ENCODE measurements at places on chromosomes 16 and 17.

DNA sequence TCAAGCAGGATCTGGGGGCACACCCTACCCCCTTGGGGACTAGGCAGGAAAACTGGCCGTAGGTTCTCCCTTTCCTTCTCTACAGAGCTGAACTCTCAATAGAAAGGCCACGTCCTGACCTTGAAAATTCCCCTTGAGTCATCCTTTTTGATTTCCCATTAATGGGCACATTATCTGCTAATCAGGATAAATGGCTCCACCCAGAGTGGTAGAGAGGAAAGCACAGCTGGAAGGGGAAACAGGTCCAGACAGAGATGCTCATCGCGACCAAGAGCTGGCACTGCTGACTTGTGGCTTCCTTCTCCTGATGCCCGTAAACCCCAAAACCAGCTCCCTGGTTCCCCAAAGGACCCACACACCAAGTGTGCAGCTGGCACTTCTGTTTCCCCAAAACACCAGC, 206.5 kb upstream of the CDH5 start:
- no peak for DNase-seq

DNA sequence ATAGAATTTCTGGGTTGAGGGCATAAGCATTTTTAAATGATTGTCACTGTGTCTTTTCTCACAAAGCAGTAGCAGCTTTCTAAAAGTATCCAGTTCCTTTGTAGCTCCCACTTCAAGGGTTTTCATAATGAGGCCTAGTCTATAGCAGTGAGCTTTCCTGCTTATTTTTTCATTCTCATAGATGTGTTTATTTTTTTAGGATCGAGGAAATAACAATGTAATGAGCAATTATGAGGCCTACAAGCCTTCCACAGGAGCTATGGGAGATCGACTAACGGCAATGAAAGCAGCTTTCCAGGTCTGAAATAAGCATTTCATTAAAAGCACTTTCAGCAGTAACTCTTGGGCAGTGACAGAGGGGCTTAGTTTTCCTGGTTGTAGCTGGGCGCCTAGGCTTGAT, 10.6 kb upstream of the PSMC5 start:
- no peak for DNase-seq

- no peak for DNase-seq
These were observed 9.8 kb upstream of the NAT9 start for GRCh38 chr17:74785981-74786360.

DNA sequence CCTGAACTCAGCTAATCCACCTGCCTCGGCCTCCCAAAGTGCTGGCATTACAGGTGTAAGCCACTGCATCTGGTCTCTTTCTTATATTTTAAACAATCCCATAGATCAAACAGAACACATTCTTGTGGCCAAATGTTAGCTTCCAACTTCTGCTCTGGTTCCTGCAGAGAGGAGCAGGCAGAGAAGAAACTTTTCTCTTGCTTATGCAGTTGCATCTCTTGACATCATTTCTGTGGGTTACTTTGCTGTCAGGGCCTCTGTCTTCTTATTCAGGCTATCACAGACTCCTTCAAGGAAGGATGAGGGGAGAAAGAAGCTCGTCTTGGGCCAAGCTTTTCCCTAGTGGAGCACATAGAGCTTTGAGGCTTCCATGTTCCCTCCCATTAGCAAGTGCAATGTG, 7.8 kb downstream of the HSD17B2 start:
- no peak for DNase-seq

- no peak for DNase-seq
These were observed 178.2 kb downstream of the TMEM132E start for GRCh38 chr17:34757611-34758010.

GRCh38 chr17:41695954-41696757, 7.5 kb downstream of the EIF1 start:
- peak; percentile 91 for DNase-seq

DNA sequence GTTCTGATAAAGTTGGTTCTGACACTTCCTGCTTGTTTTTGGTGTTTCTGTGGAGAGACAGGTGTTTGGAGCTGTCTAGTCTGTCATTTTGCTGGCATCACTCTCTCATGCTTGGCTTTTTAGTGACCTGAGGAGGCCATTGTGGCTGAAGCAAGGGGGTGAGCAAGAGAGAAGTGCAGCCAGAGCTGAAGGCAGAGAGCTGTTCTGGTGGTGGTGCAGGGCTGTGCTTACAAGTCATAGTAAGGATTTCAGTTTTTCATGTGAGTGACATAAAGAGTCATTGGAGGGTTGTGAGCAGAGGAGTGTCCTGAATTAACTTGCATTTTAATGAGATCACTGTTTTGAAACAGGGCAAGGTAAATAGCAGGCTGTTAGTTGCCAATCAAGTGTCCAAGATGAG, 97.5 kb downstream of the CHD9 start:
- no peak for DNase-seq

DNA sequence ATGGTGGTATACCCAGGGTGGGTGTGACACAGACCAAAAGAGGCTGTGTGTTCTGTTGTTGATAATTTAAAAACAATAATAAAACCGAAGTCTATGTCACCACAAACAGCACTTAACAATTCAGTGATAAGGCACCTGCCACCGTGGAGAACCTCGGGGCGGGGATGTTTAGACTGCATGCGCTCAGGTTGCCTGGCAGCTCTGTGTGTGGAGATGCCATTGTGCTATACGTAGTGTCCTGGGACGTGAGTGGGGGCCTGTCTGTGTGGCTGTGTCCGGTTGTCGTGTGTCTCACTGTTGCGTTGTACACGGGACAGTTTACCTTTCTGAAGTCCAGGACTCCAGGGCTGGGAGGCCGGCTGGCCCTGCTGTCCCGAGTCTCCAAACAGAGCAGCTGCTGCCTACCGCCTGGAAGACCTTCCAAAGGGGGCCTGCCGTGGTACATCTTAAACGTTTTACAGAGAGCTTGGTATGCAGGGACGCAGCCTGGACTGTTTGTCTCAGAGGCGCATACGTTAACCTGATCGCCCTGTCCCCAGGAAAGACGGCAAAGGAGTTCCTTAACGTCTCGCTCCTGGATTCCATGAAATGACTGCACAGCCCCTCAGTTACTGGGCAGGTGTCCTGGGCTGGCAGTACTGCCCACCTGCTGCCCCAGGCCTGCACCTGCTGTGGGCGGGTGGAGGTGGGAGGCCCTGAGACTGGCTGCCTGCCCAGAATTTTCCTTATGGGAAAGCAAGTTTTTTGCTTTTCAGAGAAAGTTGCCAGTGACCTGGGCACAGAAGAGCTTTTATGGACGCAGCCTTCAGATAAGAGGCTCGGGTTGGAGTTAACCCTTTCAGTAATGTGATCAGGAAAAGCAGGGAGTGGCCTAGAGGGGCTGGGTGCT, 19.0 kb downstream of the SPIRE2 start:
- DNase-seq, result no peak

DNA sequence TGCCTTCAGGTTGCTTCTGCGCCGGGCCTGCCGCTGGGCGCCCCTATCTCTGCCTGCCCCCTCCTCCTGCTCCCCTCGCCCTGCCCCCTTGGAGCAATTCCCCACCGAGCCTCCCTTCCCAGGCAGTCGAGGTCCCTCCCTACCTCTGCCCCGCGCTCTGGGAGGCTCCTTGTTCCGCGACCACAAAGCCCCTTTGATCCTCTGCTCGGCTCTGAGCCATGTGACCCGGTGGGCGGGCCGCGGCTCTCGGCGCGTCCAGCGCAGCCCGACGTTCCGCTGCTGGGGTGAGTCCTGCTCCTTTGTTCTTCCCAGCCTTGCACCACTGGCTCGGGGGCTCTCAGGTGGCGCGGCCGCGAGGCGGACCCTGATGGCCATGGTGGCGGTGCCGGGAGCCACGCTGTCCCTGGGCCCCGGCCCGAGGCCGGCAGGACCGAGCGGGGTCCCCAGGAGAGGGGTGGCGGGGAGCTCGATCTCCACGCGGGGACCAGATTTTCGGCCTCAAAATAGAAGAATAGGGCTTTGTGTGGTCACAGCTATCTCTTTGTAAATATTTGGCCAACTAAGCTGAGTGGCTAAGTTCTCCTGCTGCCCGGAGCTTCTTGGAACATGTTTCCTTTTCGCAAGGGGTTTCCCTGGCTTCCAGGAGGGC, 310.6 kb downstream of the SEC14L1 start:
- no peak for DNase-seq

DNA sequence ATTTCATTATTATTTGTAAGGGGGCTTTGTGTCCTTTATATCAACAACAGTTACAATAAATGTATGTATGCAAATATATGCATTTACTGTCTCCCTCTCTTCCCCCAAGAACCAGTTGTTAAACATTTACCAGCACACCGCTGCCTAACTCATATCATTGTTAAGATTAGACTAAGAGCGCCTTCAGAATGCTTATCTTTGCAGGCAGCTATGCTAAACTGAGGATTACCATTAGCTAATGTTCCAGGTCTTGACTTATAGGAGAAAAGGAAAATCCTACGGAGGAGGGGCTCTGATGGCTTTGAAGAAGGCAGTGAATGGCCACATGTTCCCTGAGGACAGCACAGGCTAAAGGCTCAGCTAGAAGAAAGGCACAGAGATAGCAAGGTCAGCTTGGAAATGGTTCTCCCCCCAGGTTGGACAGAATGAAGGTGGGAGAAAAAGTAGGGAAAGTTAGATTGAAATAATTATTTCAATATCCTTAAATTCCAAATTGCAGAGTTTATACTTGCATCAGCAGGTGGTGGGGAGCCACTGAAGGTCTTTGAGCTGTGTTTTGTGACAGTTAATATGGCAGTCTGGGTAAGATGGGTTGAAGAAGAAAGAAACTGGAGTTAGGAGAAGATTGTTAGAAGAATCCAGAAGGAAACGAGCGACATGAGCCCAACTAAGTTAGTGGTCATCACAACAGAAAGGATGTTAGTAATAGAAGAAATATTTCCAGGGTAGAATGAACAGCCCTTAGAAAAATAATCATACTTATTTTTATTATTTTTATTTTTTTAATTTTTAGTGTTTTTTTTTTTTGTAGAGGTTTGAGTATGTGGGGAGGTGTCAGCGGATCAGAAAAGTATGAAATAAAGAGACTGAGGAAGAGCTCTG, 87.0 kb upstream of the MAF start:
- DNase-seq, result no peak

DNA sequence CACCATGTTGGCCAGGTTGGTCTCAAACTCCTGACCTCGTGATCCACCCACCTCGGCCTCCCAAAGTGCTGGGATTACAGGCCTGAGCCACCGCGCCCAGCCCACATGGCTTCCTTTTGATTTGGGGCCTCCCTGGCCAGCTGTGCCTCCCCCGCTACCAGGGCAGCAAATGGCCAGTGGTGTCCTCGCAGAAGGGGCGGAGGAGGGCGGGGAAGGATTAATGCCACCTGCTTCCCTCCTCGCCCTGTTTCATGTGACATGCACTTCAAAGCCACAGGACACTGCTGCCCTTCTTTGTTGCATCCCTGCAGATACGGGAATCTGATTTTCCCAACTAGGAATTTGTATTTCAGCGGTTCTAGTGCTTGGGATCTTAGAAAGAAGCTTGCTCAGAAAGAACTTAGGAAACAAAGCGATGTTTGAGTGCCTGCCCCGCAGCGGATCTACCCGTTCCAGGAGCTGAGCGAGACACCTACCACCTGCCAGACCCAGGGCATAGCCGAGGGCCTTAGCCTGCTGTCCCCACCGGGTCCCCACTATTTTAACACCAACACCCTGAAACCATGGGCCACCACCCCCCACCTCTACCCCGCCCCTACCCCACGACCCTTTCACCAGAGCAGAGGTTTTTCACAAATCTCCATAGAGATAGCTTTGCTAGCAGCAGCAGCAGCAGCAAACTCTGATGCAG, 37.7 kb upstream of the CCDC182 start:
- no peak for DNase-seq

DNA sequence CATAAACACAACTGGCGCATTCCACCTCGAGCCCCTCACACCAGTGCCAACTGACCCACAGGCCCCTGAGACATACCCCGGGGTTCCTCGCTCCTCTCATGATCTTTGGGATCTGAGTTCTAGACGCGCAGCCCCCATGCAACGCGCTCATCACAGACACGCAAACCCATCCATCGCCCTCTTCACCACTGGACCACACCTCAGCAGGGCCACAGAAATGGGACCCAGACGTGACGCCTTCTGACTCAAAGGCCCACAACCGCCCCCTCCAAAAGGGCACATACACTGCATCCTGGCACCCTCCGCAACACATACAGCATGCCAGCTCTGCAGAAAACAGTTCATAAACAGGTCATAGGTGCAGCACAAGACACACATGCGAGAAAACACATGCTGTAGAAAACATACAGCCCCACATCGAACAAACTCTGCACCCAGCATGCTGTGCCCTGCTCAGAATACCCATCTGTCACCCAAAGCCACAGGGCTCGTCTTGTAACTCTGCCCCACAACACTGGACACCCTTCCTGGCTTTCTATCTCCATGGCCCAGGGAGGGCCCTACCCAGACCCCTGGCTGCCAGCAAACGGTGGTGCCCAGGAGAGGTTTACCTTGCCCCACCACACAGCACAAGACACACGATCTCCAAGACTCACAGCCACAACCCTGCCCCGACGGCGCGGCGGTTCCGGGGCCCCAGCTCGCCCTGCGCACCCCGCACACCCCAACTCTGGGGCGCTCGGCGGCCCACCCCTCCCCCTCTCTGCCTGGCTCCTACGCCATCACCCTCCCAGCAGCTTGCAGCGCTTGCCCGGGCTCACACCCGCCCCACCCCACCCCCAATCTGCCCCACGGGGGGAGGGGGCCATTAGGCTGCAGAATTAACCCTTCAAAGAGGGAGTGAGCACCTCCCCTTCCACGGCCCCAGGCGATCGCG, 887 bp downstream of the ZBTB4 start:
- DNase-seq, result peak; percentile 60

DNA sequence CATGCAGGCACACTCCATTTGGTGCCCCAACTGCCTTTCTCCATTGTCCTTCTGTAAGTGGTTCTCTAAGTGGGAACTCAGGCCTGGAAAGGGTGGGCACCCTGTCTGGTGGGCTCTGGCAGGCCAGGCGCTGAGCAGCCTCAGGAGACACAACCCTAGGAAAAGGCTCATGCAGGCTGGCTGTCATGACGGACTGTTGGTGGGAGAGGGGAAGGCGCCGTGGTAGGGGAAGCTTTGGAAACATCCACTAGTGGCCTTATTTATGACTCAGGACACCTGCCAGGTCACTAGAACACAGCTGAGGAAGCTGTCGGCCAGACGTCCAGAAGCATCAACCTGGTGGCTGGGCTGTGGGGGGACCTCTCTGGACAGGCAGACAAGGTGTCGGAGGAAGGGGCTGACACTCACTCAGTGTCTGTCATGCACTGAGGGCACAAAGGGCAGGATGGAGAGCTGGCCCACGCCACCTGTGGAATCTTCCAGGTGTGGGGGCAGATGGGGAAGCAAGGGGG, 216.0 kb downstream of the SEC14L1 start:
- no peak for DNase-seq

All from RKO (cell line).